ENCODE measurements at places on chromosomes 2 and 18.
A peak's percentile ranks its signal among the peaks of the same experiment; 100 is the strongest.

DNA sequence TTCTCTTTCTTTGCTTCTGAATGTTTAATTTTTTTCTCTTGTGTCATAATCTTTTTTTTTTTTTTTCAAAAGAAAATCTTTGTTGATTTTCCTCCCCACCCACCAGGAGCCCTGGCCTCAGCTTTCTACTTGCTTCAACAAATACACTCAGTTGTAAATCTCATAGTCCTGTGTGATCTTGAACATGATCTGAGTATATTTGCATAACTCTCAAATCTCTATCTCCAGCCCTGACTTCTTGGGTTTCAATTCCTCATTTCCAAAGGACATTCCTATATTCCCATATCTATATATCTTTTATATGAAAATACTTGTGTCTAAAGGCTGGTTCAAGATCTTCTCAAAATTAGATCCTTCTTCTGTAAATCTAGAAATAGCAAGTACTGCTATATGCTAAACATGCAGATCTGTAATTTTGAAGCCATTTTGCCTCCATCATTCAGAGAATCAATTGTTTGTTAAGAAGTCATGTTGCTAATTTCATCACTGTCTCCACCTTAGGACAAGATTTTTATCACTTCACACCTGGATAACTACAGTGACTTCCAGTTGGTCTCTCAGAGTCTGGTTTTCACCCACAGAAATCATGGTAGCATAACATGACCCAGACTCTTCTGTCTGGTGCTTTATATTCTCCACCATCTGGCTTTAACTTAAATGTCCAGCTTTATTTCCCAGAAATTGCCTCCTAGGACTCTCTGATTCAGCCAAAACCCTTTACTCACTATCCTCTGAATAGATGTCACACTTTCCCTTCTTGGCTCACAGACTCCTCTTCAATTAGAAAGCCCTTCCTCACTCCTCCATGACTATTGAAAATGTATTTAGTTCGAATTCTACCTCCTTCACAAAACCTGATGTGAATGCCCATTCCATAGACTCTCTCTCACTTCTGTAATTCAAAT, 98.1 kb downstream of the ZEB2 start:
- DNase-seq, result no peak

DNA sequence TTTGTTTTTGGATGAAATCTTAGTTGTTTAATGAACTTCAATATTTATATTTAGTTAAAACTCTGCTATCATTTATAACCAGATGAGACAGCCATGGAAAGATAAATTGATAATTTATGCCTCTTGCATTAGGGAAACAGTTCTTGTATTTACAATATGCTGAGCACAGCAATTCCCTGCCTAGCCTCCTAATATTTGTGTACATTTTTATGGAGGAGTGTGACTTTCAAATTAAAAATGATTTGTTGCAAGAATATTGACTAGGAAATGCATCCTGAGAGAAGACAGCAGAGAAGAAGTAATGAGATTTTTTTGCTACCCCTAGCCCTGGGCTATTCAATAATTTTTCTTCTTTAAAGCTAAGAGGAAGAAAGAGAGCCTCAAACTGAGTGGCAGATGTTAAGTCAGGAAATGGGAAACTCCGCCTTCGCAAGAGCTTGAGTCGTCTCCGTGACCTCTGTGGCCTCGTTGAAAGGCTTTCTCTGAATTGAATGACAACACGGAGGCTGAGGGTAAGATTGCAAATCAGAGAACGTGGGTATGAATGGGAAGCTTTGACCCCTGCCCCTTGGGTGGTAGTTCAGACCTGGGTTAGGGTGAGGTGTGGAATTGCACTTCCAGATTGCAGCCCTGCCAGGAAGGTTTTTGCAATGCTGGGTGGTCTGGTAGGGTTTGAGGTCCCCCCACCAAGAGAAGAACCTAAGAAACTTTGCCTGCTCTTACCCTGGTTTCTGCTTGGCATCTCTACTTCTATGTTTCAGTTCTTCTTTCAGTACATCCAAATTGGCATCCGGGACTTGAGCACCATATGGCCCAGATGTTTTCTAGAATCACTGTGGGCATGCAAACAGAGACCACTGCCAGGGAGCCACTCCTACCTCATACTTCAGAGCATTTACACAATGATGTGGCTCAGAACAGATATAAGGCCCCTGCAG, 210.3 kb upstream of the RBMS1 start:
- DNase-seq, result no peak

GRCh38 chr2:65350651-65351056, 81.7 kb downstream of the SPRED2 start:
- DNase-seq, result no peak

- peak; percentile 30 for DNase-seq
Measured at GRCh38 chr18:23992089-23992940, 22.2 kb upstream of the TTC39C start.

GRCh38 chr2:99255491-99256318, at the start of gene LYG2:
Gene LYG2 (minus strand): TSS chr2:99255666. CDS start chr2:99254260, 1,406 bp downstream.
- no peak for DNase-seq

DNA sequence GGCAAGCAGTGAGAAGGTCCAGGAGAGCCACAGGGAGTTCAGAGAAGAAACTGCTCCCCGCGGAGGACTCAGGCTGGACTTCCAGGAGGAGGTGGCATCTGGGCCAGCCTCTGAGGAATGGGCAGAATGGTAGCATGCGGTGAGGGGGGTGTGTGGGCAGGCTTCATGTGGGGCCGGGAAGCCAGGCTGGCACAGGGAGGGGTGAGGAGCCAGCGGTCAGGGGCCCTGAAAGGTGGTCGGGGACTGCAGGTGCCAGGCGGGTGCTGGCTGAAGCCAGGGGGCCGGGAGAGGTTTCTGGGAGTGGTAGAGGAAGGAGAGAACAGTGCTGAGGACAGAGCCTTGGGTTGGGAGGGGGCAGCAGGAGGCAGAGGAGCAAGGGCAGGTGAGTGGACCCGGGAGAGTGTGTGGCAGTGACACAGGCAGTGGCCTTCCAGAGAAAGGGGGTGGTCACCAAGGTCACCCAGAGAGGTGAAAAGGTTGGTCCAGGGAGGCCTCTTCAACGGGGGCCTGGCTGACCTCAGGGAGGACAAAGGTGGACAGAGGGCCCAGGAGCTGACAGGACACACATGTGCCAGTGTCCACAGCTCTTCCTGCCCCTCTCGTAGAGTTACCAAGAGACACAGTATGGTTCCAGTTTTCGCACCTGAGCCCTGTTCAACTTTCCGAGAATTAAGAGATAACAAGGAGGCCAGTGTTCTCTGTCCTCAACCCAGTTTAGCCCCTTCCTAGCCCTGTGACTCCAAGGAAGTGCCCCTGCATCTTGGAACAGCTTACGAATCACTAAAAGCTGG, 101.2 kb upstream of the ASB18 start:
- no peak for DNase-seq

DNA sequence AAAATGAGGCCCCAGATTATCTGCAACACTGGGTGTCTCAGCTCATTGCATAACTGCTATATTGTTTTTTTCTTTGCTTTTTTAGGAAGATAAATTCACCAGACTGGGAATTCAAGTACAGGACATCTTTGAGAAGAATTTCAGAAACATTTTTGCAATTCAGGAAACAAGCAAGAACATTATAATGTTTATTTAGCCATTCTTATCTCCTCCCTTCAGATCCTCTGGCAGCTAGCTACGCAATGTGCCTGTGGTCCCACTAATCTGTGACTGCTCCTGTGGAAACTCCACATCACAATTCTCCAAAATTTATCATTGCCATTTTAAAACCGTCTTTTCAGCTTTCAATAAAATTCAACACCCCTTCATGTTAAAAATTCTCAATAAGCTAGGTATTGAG, 126.8 kb downstream of the SP100 start:
- no peak for DNase-seq

- no peak for DNase-seq
Measured at GRCh38 chr2:189836644-189837043, 52.4 kb downstream of the PMS1 start.

DNA sequence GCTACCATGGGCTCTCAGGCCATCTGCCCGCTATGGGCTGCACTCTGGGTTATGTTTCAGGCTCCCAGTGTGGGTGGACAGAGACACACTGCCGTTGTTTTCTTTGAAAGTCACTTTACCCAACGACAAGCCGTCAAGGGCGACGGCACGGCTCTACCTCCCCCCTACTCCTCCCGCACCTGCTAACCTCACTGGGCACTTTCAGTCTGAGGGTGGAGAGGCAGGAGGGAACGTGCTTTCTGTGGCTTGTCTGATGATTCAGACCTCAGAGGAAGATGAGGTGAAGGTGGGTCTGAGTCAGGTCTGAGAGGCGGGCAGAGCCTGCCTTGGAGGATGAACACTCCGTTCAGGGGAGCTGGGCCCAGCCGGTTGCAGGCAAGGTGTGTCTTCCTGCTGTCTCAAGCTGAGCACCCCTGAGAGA, 147.6 kb upstream of the HDAC4 start:
- peak; percentile 77 for DNase-seq

GRCh38 chr2:96838345-96839292, 5.2 kb downstream of the ANKRD23 start:
- no peak for DNase-seq

DNA sequence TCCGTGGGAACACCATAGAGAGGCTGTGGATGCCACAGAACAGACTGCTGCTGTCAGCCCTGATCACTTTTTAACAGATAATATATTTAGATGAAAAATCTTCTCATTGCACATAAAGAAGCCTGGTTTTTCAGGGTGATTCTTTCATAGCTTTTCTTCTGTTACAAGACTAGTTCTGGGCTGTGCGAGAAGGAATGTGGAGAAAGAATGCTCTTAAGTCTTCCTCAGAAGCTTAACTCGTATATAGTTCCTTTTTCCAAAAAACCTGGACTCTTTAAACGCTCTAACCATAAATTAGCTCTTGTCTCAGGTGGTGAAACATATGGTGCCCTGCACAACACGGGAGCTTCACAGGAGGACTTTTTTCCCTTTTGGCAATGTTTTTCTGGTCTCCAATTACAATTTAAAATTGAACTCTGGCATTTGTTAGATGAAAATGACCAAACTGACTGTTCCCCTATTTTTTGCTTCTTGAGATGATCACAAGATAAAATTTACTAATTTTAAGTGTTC, 125.9 kb upstream of the SMAD7 start:
- DNase-seq, result no peak

GRCh38 chr2:168499500-168499899, 43.4 kb downstream of the CERS6 start:
- DNase-seq, result no peak

DNA sequence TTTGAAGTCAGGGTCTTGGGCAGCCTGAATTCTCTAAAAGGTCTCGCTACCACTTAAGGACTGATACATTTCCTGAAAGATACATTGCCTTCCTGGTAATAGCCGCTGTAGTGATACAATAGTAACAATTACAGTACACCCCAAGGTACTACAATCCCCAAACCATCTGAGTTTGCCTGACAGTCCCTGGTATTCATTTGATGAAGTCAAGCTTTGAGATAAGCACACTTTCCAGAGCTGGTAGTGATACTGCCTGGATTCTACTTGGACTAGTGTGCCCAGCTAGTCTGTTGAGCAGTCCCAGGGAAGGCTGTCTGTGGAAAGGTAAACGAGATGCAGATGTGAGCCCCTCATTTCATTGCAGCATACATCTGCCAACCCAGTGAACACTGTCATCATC, 24.4 kb upstream of the ITGB6 start:
- no peak for DNase-seq

- DNase-seq, result no peak
Measured at GRCh38 chr2:173982918-173983317, 17.7 kb upstream of the SP3 start.
